ENCODE measurements at places on chromosomes 4 and X.

DNA sequence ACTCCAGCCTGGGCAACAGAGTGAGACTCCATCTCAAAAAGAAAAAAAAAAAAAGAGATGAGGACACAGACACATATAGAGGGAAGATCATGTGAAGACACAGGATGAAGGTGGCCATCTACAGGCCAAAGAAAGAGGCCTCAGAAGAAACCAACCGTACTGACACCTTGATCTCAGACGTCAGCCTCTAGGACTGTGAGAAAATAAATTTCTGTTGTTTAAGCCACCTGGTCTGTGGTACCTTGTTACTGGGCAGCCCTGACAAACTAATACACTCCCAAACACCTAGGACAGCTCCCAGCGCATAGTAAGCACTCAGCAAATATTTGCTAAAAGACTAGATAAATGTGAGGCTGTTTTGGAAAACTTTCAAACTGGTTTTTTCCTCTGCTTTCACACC, 59.2 kb upstream of the SMIM10 start:
- DNase-seq, result no peak

- DNase-seq, result no peak
These were observed 67.7 kb upstream of the H2AZ1 start for GRCh38 chr4:100017637-100018310.

DNA sequence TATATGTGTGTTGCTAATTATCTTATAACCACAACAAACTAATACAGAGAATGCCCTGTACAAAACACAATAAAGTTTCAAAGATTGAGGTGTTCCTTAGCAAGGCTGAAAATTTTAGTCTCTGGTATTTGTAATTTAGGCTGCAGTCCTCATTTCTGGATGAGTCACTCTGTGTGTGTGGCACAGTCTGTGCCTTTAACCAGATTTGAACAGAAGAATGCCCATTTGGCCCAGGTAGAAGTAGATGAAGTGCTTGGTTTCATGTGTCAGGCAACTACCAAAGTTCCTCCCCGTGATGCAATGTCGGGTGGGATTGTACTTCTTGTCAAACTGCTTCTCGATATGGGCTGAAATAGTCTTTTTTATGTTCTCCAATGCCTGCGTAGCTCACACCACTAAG, 91.6 kb upstream of the H2AZ1 start:
- no peak for DNase-seq

DNA sequence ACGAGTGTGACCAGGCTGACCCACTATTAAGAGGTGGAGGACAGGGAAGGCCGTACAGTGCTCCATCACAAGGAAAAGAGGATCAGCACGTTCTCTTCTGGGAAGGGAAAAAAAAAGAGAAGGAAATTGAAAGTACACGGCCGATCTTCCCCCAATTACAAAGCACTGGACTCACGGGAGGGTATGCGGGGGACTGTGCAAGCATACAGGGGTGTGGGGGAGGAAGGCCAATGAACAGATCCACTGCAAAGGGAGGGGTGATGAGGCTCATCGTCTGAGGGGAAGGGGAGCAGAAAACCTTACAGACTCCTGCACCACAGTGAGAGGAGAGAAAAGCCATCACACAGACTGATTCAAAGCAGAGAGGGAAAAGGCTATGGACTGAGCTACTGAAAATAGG, 1.1 kb downstream of the ELK1 start:
- DNase-seq, result no peak

GRCh38 chrX:15320297-15320696, 4.9 kb upstream of the ASB11 start:
- DNase-seq, result no peak

DNA sequence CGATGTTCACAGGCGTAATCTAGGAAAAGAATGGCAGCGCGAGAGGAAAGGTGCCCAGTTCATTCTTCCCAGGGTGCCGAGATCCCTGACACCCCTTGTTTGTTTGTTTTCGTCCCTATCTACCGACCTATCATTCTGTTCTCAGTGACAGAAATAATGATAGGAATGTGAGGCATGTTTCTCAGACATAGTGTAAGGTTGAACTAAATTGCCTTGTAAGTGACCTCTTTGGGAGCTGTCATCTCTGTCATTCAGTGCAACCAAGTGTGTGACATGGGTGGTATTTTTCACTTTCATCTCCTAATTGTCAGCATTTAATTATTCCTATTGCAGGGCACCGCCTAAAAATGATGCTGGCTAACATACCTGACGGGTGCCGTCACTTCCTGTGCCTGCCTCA, 24.4 kb downstream of the CLDN22 start:
- no peak for DNase-seq

- no peak for DNase-seq
These were observed 244.5 kb upstream of the PITX2 start for GRCh38 chr4:110867251-110867960.

DNA sequence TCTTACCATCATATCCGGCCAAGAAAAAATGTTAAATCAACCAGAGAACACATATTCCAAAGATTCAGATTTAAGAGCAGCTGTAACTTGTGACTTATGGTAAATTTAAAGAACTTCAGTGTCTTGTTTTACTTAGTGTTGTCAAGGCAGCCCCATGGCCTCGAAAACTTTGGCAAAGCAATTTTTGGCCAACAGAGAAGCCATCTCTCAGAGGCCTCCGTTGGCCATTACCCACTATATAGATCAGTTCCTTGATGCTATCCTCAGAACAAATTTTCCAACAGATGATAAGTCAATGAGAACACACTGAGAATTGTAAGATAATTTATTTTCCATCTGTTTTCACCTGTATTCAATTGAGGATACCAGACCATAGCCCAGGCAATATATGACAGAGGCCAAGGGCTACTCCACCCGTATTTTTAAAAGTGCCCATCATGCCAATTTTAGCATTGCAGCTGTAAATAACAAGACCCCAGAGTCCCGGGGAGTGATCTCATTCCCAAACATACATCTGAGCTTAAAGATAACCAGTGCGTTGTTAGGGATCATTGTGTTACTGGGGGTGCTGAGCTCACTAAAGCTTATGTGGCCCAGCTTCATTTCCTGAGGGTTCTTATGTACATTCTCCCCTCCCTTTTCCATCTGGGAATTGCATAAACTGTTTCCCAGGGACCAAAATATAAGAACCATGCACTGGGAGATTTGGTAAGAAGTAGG, 50.0 kb upstream of the PDHA1 start:
- no peak for DNase-seq

DNA sequence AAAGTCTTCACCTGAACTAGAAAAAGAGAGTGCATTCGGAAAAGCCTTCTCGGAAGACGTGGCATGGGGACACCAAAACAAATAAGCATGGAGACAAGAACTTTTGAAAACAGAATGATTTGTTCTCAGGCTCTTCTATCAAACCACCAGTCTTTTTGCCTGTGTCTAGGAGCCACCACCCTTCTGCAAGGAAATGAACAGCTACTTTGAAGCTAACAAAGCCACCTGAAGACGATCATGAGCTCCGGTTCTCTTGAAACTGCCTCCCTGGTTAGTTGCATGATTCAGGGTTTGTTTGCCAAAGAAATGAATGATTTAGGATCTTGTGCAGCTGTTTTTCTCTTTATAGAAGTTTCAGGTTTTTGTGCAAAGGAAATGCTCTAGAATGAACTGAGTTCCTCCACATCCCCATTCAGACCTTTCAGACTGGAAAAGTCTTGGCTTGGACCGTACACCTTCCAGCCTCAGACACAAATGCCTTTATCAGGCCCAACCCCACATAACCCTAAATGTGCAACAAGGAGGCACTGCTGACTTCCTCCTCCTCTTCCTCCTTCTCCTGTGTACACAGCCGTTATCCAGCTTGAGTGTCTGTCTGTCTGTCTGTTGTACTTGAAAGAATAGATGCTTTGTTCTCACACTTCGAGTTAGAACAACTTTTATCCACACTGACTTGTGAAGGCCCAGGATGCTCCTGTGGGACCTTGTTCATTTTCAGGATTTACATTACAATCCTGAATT, 334.8 kb upstream of the KLF3 start:
- no peak for DNase-seq

DNA sequence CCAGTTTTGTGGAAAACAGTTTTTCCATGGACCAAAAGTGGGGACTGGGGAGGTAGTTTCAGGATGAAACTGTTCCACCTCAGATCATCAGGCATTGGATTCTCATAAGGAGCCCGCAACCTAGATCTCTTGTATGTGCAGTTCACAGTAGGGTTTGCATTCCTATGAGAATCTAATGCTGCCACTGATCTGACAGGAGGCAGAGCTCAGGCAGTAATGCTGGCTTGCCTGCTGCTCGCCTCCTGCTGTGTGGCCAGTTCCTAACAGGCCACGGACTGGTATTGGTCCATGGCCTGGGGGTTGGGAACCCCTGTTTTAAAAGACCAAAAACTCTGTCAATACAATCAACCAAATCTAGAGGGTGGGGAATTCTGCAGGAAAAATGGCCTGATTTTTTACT, 100.0 kb upstream of the EOLA2 start:
- no peak for DNase-seq

DNA sequence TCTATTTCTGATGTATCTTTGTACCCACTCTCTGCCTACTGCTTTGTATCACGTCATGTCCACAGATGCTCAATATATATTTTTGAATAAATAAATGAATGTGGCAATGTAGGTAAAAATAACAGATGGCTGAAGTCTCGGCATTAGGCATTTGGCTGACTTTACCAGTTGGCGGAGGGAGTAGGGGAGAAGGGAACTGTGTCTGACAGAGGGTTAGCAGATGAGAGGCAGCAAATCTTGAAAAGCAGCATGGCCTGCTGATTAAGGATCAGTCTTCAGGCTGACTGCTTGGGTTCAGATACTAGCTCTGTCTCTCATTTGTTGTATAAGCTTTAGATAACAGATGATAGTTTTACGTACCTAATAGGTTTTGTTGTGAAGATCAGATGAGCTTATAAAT, 31.9 kb upstream of the RASGEF1B start:
- no peak for DNase-seq

- no peak for DNase-seq
These were observed 14.7 kb upstream of the ANXA5 start for GRCh38 chr4:121711263-121712000.

- no peak for DNase-seq
These were observed 215.5 kb downstream of the GPAT3 start for GRCh38 chr4:83751336-83751949.

DNA sequence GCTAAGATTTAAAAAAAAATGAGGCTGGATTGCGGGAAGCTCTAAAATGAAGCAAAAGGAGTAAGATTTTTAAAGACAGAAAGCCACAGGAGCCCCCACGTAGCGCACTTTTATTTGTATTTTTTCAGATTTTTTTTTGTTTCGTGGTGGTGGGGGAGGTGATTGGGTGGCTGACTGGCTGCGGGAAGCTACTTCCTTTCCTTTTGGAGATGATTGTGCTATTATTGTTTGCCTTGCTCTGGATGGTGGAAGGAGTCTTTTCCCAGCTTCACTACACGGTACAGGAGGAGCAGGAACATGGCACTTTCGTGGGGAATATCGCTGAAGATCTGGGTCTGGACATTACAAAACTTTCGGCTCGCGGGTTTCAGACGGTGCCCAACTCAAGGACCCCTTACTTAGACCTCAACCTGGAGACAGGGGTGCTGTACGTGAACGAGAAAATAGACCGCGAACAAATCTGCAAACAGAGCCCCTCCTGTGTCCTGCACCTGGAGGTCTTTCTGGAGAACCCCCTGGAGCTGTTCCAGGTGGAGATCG, 908 bp downstream of the PCDH10 start:
- no peak for DNase-seq

GRCh38 chr4:78459327-78459726, 92.2 kb upstream of the ANXA3 start:
- DNase-seq, result no peak

GRCh38 chr4:94722748-94723147, 35.0 kb upstream of the BMPR1B start:
- no peak for DNase-seq

DNA sequence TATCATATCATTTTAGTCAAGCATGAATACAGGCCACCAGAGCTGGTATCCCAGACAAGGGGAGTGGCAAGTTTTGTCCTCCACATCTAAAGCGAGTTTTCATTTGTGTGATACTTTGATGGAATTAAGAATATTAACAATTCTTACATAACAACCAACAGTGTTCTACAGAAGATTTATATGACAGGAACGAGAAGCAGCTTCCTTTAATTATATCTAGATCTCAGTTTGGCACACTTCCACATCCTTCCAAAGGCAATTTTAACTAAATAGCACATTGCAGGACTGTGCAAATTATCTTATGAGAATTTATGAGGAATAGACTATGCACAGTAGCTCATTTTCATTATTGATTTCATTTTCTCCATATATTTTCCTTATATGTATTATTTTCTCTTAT, 121.2 kb upstream of the GUCY1A1 start:
- DNase-seq, result peak; percentile 9

GRCh38 chrX:1521459-1521956, 15.5 kb downstream of the P2RY8 start:
- DNase-seq, result no peak

- peak; percentile 31 for DNase-seq
These were observed 79.8 kb upstream of the RPL34 start for GRCh38 chr4:108540536-108540935.

GRCh38 chr4:113435893-113436292, 325.6 kb downstream of the CAMK2D start:
- no peak for DNase-seq
